ENCODE measurements at places on chromosomes 16 and 17.
A peak's percentile ranks its signal among the peaks of the same experiment; 100 is the strongest.

GRCh38 chr16:61644736-61645135 is 391.5 kb downstream of the CDH8 start:
- no peak for DNase-seq

- DNase-seq = no peak
Measured at GRCh38 chr17:57662644-57663308, 82.3 kb downstream of the CCDC182 start.

GRCh38 chr16:50257876-50258275 is 8.5 kb upstream of the ADCY7 start:
- DNase-seq = no peak

DNA sequence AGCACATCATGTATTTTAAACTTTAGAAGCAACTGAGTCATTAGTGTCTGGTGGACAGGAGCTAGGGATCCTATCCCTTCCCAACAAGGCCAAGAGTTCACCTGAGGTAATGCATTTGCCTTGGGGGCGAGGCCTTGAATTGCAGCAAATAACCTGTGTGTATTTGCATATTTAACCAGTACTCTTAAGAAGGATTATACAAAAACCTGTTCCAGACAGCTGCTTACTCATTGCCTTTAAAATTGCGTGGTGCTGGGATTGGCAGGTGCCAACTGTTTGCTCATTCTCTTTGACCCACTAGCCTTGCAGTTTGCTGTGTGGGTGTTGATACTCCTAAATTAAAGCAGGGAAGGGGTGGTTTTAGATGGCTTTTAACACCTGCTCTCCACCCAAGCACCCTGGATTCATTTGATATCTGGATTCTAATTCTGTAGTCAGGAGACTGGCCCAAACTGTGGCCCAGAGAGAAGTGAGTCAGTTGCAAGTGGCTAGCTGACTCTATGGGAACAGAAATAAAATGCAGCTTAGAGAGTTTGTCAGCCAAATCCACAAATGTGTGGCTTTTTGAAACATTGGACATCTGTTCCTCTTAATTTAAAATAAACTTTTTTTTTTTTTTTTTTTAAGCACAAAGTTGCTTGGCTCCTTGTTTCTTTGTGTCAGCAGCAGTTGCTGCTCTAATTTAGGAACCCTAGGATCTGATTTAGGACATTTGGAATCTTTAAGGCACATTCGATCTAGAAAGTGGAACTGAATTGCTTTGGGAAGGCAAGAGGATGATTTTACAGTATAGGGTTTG is 46.9 kb downstream of the TUBD1 start:
- DNase-seq = no peak

DNA sequence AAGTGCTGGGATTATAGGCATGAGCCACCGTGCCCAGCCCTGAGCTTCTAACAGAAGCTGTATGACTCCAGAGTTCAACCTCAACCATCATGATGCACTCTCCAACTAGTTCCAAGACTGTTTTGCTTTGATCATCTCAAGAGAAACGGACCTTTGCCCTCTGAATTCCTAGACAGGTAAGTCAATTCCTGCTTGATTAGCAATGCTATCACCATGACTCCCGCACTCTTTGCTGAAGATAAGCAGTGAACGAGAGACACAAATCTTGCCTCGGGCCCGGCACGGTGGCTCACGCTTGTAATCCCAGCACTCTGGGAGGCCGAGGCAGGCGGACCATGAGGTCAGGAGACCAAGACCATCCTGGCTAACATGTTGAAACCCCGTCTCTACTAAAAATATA is 22.2 kb downstream of the ANKFY1 start:
- no peak for DNase-seq

GRCh38 chr16:28140788-28141618 is 70.8 kb downstream of the XPO6 start:
- DNase-seq = no peak

DNA sequence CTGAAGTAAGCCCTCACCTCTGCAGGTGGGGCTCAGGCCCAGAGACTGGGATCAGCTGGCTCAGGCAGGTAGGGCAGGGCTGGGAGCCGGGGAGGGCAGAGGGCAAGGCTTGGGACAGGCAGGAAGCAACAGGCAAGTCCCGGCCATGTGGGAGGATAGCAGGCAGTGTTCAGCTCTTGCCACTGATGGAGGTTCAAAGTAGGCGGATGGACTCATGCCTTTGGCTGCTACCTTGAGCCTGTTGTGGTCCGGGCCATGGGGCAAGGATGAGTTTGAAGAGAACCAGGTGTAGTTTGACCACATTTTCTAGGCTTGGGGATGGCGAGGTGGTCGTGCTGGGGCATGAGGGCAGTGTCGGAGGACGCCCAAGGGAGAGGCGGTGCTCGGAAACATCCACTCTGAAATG is 2.7 kb downstream of the PRCD start:
- DNase-seq = no peak

DNA sequence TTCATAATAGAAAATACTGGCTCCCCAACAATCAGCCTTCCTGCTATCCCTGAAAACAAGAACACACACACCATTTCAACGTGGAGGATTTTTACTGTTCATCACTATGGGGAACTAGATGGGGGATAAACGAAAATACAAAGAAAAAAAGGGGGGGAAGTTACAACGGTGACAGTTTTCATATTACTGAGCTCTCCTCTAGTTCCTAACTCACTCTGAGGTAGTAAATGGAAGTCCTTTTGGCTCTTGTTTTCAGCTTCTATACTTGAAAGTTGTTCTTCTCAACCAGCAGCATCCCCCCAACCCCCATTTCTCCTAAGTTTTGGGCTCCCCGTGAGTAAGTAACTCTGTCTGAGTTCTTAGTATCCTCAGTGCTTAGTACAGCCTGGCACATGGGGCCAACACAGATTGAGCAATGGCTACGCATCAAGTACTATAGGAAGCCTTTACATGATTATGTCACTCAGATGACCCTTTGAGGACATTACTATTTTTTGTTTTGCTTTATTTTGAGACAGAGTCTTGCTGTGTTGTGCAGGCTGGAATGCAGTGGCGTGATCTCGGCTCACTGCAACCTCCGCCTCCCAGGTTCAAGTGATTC is 4.2 kb upstream of the CORO7 start:
- DNase-seq = no peak

GRCh38 chr16:67361038-67361437 is 32.3 kb downstream of the TPPP3 start:
- DNase-seq = no peak

GRCh38 chr16:1188432-1189189 is 35.7 kb downstream of the CACNA1H start:
- DNase-seq = peak; percentile 43

Measured in NT2/D1 (cell line).